ENCODE measurements at places on chromosomes 4 and X. TPM values are rescaled to one million over a fixed set of nuclear protein-coding genes. Genes with fewer than 3 reads are reported as not detected.

- DNase-seq: no peak
Measured at GRCh38 chrX:16137416-16138107, 14.2 kb downstream of the GRPR start.

DNA sequence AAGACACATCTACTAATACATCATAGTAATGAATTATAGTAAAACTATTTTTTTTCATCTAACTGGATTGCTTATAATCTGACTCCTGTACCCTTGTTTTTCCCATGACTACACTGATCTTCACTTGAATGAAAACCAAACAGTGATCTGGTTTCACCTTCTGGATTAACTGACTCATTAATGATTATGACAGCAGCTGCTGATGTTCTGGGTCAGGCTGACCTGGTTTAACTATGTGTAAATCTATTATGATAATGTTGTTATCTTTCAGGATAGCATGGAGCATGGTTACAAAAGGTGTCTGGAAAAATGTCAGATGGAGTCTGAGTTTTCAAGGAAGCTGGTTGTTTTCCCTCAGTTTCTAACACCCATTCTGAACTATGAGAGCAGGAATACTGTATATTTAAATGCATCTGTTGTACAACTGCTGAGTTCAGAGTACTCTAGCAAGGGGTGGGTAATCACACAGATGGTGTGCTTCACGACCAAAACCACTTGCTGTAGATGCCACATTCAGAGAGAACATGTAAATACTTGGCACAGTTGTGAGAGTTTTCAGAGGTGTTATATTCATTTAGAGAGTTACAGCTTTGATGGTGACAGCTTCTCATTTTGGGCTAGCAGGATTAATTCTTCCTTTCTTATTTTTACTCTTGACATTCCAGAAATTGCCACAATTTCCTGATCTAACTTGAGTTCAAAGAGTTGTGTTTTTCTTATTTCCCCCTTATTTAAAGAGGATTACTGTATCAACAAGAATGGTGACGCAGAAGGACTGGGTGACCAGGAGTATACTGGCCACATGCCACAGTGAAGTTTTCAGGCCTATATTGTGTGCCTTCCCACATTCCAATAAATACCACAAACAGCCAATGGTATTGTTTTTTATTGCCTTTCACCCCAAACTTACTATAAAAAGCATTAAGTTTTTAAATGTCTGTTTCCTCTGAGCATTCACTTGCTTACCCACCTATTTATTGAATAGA, 249.7 kb upstream of the TET2 start:
- DNase-seq: no peak

GRCh38 chr4:46392421-46392820, 2.5 kb upstream of the GABRA2 start:
- no peak for DNase-seq

GRCh38 chr4:68324519-68325262, 25.2 kb downstream of the YTHDC1 start:
- DNase-seq: no peak

- DNase-seq: no peak
Measured at GRCh38 chr4:76366737-76367136, 54.2 kb downstream of the CCDC158 start.

GRCh38 chr4:152981278-152981677, 45.2 kb downstream of the FHDC1 start:
- no peak for DNase-seq

DNA sequence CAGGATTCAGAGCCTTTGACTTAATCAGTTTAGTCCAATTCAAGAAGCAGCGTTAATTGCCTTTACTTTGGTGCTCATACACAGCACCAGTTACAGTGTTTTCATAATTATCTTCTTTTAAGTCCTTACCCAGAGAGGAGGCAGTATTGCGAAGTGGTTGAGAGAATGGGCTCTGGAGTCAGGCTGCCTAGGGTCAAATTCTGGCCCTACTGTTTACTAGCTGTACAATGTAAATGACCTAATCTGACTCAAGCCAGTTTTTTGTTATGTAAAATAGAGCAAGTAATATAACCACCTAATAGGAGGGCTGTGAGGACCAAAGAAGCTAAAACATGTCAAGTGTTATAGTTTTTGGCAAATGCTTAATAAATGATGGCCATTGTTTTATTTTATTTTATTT, 27.6 kb downstream of the WDR44 start:
- DNase-seq: no peak

- DNase-seq: peak; percentile 83
Measured at GRCh38 chrX:123959281-123960063, 2.0 kb upstream of the STAG2 start.

DNA sequence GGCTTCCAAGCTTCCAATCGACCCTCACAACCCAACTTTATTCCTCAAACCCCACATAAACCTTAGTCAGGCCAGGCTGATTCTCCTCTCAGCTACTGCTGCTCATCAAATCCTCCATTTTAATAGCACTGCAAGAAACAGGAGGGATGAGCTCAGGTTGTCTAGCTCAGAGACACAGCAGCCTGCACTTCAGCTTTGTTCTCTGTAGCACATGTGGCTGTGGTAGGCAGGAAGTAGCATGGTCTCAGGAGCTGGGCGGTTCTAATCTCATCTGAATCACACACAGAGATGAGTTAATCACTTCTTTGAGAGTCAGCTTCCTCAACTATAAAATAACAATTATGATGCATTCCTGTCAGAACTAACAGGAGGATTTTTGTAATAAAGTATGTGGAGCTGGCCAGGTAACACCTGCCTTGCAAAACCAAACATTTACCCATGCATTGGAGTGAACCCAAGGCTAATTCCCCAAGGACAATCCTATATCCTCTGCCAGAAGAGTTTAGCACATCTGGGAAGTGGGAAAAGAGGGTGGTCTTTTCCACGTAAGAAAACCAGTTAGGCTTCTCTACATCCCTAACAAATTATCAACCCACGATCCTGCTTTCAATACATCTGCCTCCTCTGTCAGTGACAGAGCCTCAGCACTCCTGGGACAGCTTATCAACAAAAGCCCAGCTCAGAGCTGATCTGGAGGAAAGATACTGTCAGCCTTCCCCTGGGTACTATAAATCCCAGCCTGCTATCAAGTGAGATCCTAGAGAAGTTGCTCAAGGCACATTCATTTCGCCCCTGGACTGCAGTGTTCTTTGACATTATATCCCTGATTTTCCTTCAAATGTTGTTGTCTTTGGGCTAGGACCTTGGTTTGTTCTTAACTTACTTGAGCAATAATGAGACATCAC, 32.8 kb downstream of the ELOVL6 start:
- no peak for DNase-seq

DNA sequence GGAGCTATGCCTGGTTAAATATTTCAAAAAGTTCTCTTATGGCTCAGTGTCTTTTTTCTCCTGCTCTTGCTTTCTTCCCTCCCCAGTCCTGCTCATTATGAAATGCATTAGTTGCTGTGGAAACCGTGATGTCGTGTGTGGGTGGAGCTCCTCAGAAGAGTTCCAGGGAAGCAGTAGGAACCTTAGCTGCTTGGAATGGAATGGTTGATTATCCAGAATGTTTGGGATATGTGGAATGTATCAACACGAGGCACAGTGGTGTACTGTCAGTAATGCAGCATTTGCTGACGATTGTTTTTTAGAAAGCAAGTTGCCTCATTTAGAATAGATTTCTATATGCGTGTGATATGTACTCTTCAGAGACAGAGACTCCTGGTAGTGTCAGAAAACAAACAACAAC, 333.2 kb downstream of the ARHGAP10 start:
- no peak for DNase-seq

DNA sequence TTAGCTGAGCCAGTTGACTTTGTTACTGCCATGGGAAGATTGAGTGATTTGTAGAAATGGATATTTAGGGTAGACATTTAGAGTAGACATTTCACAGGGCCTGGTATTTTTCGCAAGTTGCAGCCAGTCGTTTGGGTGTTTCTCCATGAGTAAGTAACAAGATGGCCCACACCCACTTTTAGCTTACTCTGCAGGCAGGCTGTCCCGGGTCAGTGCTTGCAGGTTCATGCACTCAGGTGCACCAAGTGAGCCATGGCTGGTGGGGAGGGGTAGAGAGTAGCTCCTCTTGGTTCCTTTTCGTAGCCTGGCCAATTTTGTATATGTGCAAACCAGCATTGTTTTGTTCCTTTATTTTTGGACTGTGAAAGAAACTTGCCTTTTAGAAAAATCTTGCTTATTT, 145.6 kb downstream of the POLA1 start:
- no peak for DNase-seq

DNA sequence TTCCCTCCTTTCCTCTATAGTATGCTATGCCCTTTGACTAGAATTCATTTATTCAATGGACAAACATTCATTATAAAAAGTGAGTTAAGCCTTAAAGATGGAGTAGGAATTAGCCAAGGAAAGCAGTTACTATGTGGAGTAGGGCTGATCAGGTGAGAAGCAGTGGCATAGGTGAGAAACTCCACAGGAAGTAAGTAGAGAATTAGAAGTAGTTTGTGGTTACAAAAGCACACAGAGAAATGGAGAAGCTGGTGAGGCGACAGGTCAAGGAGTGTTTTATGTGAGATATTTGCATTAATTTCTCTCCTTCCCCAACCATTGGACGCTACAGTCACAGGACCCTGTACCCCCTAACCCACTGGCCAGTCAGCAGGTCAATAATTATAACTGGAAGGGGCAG, 30.6 kb downstream of the SETD7 start:
- DNase-seq: no peak

GRCh38 chr4:4568806-4569427, 27.1 kb upstream of the STX18 start:
- DNase-seq: no peak

GRCh38 chr4:184384056-184384809, 90.1 kb downstream of the IRF2 start:
- DNase-seq: peak; percentile 70

- DNase-seq: no peak
Measured at GRCh38 chr4:173243321-173243720, 74.7 kb downstream of the GALNT7 start.

GRCh38 chr4:2166253-2166652, 75.7 kb downstream of the HAUS3 start:
- DNase-seq: no peak

DNA sequence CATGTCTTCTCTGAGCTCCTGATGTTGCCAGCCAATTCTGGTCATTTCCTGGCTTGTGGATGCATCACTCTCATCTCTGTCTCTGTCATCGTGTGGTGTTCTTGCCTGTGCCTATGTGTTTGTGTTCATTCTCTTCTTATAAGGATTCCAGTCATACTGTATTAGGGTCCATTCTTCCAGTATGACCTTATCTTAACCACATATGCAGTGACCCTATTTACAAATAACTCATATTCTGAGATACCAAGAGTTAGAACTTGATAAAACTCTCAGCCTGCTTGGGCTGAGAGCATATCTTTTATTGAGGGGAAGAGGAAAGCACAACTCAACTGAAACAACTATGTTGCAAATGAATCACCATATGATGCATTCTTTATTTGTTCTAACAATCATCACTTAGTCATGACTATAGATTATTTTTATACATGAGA, 189.0 kb upstream of the ANXA10 start:
- no peak for DNase-seq

- DNase-seq: no peak
Measured at GRCh38 chr4:182553653-182554052, 310.5 kb downstream of the TENM3 start.

GRCh38 chr4:126395664-126396063, 1080.9 kb downstream of the FAT4 start:
- DNase-seq: no peak

- no peak for DNase-seq
Measured at GRCh38 chr4:184500748-184501589, 26.6 kb upstream of the IRF2 start.

DNA sequence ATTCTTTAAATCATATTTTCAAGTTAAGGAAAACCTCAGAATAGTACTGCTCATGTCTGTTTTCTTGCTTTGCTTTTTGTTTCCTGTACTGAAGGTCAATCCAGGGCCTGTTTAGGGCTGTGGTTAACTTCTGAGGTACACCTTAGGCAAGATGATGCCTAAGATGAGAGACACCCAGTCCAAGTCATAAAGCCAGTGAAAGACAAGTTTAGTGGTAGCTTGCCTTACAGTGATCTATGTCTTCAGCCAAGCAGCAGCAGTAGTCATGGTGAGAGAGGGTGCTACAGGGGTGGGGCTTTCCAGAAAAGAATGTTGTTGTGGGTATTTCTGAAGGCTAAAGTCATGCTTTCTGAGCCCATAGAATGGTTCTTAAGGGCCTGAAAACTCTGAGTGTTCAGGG, 173.7 kb downstream of the VSIG4 start:
- no peak for DNase-seq

DNA sequence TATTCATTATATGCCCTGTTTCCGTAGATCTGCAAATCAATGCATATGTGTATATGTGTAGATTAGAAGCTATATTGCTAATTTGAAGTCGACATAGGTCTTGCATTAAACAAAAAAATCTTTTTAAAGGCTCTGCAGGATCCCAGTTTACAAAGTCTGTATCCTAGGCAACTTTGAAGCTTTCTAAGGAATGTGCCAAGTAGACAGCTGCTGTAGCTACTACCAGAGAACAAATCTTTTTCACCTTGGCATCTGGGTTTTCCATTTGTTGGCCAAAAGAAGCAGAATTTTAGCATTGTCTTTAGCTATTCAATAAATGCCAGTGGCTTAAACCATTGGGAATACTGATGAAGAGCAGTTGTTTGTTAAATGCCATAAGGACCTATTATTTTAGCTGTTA, 88.0 kb downstream of the NAA11 start:
- DNase-seq: no peak

DNA sequence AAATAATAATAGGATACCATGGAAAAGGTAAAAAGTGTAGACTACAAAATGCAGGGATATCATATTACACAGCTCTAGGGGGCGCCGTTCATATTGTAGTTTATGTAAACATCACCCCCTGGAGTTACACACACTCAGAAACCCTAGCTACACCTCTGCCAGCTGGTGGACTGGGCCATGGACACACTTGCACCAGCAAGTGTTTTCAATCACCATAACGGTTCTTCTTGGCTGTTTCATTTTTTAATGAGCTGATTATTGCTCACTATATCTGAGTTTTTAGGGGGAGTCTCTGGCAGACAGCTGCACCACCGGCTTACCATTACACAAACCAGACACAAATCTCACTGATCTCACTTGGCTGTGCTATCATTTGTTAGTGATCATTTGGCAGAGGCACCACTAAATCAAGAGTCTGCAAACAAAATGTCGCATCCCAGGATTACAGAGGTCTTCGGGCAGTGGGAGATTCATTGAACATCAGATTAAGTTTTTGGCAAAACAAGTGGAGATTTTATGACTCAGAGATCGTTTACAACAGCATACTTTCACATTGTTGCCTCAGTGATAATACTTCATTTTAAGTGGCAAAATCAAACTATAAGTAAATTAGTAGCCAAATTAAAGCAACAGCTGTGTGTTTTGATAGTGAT, 185.7 kb downstream of the UNC5C start:
- DNase-seq: peak; percentile 40

The FAM149A gene
- 16.0 TPM for total RNA-seq

The PNMA5 gene
- not detected for total RNA-seq

The SMARCAD1 gene
- 14.4 TPM for total RNA-seq

The FAM9C gene
- not detected for total RNA-seq

The EGF gene
- total RNA-seq: 15.4 TPM

The ARMCX5 gene
- 8.2 TPM for total RNA-seq

The HSFX3 gene
- not detected for total RNA-seq

The ODAM gene
- total RNA-seq: not detected
